ENCODE measurements at places on chromosomes 6 and 20.

- DNase-seq, result peak; percentile 54
Observed at GRCh38 chr6:13383328-13384163, 55.2 kb upstream of the TBC1D7 start.

- no peak for DNase-seq
Observed at GRCh38 chr20:58202044-58202443, 26.4 kb downstream of the ANKRD60 start.

DNA sequence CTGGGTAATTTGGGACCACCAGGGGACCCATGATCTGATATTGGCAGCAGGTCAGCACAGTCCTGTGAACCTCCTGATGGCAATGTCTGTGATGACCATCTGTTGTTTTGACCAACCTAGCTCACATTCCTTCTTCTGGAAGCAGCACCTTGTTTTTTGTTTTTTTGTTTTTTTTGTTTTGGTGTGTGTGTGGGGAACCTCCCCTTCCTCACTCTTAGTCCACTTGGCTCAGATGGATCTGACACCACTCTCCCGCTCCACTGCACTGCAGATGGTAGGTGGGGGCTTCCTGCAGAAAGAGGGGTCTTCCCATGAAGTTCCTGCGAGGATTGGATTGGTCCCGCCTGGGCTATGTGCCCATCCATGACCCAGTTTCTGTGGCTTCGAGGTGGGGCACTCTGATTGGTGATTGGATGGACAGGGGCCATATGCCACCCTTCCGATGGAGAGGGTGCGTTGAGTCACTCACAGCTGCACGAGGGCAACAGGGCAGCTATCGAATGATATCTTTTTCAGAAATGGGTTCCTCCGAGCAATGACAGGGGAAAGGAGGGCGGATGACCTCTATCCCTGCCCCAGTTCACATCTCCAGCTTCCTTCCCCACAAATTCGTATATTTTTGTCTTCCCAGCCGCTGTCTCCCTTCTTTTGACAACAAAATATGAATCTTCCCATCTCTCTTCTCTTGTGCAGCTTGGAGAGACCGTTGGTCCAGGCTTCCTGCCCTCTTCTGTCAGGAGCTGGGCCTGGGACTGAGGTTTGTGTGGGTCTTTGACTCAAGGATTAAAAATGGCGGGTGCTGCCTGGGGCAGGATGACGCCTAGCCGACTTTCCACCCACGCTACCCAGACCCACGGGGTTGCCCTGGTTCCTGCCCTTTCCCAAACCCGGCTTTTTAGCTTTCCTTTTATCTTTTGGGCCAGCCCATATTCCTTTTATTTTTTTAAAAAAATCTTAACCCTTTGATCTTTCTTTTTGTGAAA is 132.1 kb upstream of the KCNG1 start:
- DNase-seq, result no peak

GRCh38 chr20:61759286-61760065 is 306.2 kb downstream of the TAF4 start:
- DNase-seq, result no peak

- no peak for DNase-seq
Observed at GRCh38 chr6:18600255-18600654, 213.1 kb downstream of the RNF144B start.

All from IMR-90 (cell line).